Stimulated activated CD4-positive, alpha-beta T cell treated with anti-CD3 and anti-CD28 coated beads, Interleukin-1b, Interleukin-23, amount 100 ng/mL, for 1 hour (primary cell): ENCODE measurements at places on chromosomes 6 and 20.

- no peak for DNase-seq
These were observed 15.6 kb downstream of the ARHGAP40 start for GRCh38 chr20:38617011-38617829.

DNA sequence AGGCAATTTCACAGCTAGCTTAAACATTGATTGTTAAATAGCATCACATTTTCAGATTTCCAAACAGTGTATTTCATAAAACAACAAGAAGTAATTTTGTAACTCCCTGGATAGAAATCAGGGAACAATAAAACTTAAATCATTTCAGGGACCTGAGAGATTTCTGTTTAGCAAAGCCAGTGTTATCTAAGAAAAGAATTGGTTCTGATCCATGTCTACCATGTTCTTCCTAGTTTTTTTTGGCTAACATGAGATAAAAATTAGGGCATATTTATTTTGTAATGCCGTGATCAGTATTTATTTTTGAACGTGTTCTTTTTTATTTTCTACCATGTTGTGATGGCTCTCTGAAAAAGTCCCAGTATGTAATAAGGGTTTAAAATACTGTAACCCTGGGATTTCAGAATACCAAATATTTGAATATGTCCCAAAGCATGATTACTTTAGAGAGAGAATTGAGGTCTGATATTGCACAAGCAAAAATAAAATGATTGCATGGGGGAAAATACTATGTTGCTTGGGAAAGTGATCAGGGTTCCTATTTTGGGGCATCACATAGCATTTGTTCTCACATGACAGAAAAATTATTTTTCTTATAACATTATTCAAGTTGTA lies 188.7 kb upstream of the CEP162 start:
- DNase-seq, result no peak

DNA sequence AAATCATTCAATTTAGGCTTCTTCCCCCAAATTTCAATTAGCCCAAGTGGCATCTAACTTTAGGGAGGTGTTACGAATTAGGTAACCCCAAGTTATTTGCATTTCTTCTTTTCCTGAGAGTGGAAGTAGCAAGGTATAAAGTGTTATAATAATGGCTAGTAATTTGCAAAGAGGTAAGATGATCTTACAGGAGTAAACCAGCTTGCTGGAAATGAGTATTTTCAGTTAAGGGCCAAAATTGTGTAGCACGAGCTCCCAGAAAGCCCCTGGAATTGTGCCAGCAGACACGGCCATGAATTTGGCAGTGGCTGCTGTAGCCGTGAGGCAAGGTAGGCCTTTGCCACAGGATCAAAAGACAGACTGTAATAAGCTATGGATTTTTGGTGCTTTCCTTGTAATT lies 38.0 kb downstream of the CITED2 start:
- no peak for DNase-seq

DNA sequence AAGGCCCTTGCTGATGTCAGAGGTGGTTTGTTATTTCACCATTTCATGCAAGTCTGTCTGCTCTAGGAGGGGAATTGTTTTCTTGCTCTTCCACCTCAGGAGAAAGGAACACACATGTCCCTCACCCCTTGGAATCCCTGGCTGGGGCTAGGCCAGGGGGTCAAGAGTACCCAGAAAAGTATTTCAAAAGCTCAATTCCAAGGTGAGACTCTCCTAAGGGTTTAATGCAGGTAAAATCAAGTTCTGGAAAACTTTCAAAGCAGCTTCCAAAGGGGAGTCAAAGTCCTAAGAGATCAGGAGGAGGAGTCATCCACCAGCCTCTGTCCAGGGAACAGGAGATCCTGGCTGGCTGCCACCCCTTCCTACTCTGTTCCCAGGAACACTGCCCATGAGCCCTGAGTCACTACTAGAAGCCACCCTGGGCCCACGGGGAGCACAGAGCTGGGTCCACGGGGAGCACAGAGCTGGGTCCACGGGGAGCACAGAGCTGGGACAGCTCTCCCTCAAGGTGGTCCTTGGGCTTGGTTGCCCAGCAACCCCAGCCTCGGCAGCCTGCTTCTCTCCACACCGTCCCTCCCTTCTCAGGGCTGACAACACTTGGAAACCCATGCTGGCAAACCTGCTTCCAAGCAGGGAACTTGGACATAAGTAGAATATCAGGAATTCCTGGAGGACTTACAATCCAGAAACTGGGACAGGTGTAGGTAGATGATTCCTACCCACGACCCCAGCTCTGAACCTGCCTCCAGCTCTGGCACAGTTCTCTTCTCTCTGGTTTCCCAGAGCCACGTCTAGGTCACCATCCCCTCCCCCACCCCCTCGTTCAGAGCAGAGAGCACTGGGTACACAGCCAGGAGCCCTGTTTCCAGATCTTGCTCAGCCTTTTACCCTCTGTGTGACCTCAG lies 35.3 kb upstream of the CDKN1A start:
- no peak for DNase-seq

- DNase-seq, result no peak
These were observed 72.5 kb upstream of the MYLIP start for GRCh38 chr6:16056263-16056870.

- no peak for DNase-seq
These were observed 670 bp upstream of the COL11A2 start for GRCh38 chr6:33192671-33193602.

DNA sequence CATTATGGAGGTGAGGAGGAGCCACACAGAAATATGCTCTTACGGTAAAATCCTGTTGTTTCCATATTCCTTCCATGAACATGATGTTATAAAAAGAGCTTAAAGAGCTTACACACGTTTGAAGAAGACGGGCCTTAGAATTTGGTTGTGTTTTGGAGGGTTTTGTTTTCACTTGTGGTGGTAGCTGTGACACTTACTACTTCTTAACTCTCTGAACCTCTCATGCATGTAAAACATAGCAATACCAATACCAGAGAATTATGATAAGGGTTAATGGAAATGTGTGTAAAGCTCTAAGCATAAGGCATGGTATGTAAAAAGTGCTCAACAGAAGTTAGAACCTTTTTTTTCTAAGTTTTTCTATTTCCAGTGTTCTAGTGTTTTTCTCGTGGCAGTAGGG lies 256.1 kb upstream of the KCNQ5 start:
- no peak for DNase-seq
